T-helper 22 cell (primary cell): ENCODE measurements at places on chromosomes 1 and 21.

- DNase-seq, result no peak
Measured at GRCh38 chr1:241215203-241215602, 141.8 kb downstream of the RGS7 start.

DNA sequence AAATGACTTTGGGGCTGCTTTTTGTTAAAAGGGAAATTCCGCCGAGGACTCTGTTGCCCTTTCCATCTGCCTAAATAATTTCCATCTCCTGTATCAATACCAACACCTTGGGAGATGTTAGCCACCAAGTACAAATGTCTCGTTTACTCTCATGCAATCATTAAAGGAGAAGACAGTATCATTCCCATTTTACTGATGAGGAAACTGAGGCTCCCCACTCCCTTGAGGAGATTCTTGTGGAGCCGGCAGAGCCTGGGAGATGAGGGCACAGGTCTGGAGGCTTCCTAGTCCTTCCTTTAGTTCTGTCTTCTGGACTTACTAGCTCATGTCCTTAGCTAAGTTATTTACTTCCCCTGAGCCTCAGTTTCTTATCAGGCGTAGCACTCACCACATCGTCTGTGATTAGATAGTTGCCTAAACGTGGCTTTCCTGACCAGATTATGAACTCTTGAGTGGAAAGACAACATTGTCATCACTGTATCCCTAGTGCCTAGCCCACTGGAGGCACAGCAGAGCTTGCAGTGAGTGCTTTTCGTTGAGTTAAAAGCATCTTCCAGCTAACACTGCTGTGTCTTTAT is 81.6 kb downstream of the ADSS2 start:
- no peak for DNase-seq

- no peak for DNase-seq
Measured at GRCh38 chr1:50982611-50983010, 12.6 kb downstream of the CDKN2C start.

DNA sequence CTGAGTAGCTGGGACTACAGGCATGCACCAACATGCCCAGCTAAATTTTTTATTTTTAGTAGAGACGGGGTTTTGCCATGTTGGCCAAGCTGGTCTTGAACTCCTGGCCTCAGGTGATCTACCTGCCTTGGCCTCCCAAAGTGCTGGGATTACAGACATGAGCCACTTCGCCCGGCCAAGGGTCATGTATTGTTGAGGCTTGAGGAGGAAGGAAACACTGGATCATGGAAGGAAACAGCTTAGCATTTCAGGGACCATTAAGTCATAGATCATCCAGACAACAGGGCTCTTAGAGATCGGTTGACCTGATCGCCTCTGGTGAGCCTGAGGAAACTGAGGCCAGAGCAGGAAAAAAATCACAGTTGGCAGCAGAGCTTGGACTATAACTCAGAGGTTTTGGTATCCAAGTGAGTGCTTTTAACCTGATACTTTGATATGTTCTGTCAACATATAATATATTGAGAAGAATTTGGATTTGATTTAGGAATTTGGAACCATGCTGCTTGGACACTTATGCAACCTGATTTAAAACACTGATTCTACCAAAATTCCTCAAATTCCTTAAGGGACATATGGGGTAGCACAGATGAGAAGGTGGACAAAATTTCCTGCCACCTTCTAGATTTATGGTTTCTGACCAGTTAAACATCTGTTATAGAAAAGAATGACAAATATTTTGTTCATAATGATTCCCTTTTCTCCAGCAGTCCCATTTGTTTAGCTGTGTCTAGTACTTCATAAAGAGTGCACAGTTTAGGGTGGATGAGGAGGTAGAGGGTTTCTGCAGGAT is 13.1 kb upstream of the BMP8A start:
- DNase-seq, result no peak

DNA sequence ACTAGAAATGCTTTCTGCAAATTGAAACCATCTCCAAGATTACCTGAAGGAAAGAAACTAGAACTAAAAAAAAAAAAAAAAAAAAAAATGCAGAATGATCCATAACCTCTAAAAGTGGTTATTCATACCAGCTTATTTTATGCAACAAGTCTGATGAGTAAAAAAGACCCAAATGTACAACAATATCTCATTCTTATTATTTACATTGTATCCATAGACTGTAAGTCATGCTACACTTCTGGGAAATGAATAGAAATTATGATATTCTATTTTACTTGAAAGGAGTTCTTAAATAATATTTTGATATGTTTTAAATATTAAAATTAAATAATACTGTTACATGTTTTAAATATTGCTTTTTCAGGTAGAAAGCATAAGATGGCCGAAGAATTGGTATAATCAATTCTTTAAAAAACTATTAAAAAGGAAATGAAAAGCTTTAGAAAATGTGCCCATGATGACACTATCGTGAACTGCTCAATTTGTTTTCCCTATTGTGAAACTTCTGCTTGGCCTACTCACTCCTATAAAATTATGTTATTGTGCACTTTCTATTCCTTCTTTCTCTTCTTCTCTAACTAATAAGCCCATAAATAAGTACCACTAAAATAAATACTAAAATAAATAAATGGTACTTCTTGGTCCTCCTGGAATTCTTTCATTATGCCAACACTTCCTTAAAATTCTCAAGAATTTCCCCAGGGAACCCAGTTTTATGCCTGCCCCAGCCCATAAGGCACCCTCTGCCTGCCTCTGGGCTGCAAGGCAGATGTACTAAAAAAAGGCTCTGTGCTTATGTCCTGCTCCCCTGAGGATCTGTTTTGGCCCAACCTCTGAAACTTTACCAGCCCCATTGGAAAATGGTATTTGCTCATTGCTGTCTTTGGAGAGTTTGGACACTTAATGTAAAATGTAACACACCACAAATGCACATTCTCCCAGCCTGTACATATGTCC is 18.1 kb downstream of the SAMSN1 start:
- no peak for DNase-seq

GRCh38 chr1:100718581-100718980 is 961 bp upstream of the VCAM1 start:
- no peak for DNase-seq

DNA sequence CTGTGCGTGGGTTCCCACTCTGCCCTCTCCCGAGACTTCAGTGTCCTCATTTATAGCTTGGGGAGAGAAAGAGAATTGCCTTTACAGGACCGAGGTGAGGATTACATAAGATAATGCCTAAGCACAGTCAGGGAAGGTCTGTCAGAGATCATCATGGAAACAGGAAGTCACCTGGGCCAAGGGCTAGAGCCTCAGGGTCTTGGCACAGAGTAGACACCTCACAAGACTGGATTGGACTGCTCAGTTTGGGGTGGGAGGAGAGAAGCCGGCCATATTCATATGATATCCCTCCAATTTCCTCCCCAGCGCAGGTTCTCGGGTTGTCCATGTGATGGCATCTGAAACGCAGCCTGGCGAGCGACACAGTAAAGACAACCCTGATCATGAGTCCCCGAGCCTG is 3.8 kb downstream of the CNR2 start:
- DNase-seq, result no peak
